ENCODE measurements at places on chromosomes 11 and 22. TPM values are rescaled to one million over a fixed set of nuclear protein-coding genes. Genes with fewer than 3 reads are reported as not detected.

RAB3IL1 gene
- 5.9 TPM for total RNA-seq

KCNJ11 gene
- 1.4 TPM for total RNA-seq

PRCP gene
- 41.3 TPM for total RNA-seq

POU2AF2 gene
- 2.2 TPM for total RNA-seq

OR5A1 gene
- not detected for total RNA-seq

GRK2 gene
- total RNA-seq = 108 TPM

NNMT gene
- total RNA-seq = 13.7 TPM

HBD gene
- total RNA-seq = not detected

GAL gene
- 3.2 TPM for total RNA-seq

- peak; percentile 67 for DNase-seq
- H3K36me3 ChIP-seq = no peaks in the 10 kb centered on the region
- H3K27me3 ChIP-seq = no peaks in the 10 kb centered on the region
Measured at GRCh38 chr22:35638410-35638809, 9.8 kb upstream of the APOL6 start.

DNA sequence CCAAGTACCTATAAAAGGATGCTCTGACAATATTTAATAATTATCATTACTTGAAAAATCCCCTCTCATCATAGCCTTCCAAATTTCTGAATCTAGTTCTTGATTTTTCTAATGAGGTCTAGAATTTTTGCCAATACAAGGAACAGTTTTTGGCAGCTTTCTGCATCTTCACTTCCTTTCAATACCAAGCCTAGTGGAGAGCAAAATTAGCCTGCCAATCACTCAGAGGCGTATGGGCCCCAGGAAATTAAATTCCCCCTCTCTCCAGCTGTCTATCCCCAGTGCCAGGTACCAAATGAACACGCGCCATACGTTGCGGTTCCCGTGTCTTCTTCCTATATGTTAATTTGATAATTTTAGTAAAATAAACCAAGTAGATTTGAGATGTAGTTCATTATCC lies 293.9 kb downstream of the NTM start:
- no peaks in the 10 kb centered on the region for H3K27me3 ChIP-seq
- DNase-seq = no peak

DNA sequence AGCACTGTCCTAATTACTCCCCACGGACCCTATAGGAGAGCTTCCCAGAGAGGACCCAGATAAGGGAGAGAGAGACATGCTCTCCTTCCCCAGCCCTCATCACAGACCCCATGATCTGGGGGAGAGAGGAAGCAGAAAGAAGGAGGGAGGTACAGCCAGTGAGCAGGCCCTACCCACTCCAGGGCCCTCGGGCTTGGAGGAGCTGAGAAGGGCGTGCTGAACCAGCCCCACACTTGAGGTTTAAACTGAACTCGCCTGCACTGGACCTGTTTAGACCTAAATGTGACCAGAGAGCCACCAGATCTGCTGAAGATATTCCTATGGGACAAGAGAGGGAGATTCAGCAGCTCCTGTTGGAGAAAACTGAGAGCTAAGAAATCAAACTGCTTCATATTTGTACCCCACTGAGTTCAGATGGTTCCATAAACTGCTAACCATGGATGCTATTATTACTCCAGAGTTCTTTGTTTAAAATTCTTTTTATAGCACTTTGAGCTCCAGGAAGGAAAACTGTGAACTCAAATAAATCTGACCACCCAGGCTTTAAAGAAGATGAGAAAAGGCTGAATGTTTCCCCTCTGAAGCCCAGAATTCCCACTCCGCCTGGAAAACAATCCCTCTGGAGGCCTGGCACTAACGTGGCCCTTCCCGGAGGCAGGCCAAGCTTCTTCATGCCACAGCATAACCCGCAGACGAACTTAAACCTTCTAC lies 67.2 kb downstream of the EFCAB6 start:
- H3K4me1 ChIP-seq = no peaks in the 10 kb centered on the region
- no peaks in the 10 kb centered on the region for H3K36me3 ChIP-seq
- no peak for DNase-seq
- H3K27ac ChIP-seq = no peak overlapping the region
- H3K4me3 ChIP-seq = no peak overlapping the region

- H3K27me3 ChIP-seq = no peaks in the 10 kb centered on the region
- DNase-seq = no peak
- H3K4me1 ChIP-seq = no peaks in the 10 kb centered on the region
Measured at GRCh38 chr11:5288906-5289550, 12.7 kb downstream of the OR51B4 start.

- H3K27ac ChIP-seq = no peak overlapping the region
- DNase-seq = no peak
- no peaks in the 10 kb centered on the region for H3K27me3 ChIP-seq
- H3K4me1 ChIP-seq = no peaks in the 10 kb centered on the region
- H3K4me3 ChIP-seq = no peak overlapping the region
Measured at GRCh38 chr11:128931668-128932067, 11.0 kb downstream of the TP53AIP1 start.

GRCh38 chr11:61632096-61632495 lies 48.1 kb upstream of the DAGLA start:
- no peak overlapping the region for H3K4me3 ChIP-seq
- no peaks in the 10 kb centered on the region for H3K27me3 ChIP-seq
- H3K4me1 ChIP-seq = no peaks in the 10 kb centered on the region
- H3K36me3 ChIP-seq = no peaks in the 10 kb centered on the region

GRCh38 chr11:43825217-43825816 lies 55.3 kb upstream of the ALKBH3 start:
- no peaks in the 10 kb centered on the region for H3K27me3 ChIP-seq
- H3K4me3 ChIP-seq = no peak overlapping the region
- no peaks in the 10 kb centered on the region for H3K4me1 ChIP-seq
- H3K27ac ChIP-seq = no peak overlapping the region
- DNase-seq = peak; percentile 19

GRCh38 chr11:19025481-19026406 lies 34.8 kb downstream of the MRGPRX2 start:
- no peak overlapping the region for H3K27ac ChIP-seq
- H3K4me3 ChIP-seq = no peak overlapping the region
- H3K36me3 ChIP-seq = no peaks in the 10 kb centered on the region
- no peaks in the 10 kb centered on the region for H3K27me3 ChIP-seq

DNA sequence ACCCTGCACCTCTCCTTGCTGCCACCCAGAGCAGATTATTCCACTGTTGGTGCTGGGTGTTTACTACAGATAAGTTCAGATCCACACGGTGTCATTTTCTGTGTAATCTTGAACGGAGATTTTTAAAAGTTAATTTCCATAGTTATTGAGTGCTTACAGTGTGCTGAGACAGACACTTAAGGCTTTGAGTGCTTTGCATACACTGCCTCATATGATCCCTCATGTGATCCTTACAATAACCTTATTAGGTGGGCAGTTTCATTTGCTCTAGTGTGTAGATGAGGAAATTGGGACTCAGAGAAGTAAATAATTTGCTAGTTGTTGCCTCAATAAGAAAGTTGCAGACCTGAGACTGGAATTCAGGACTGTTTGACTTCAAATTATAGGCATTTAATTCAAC lies 32.3 kb upstream of the ME3 start:
- H3K4me1 ChIP-seq = no peaks in the 10 kb centered on the region
- no peak overlapping the region for H3K27ac ChIP-seq
- no peak for DNase-seq
- H3K4me3 ChIP-seq = no peak overlapping the region
- no peaks in the 10 kb centered on the region for H3K27me3 ChIP-seq
- H3K36me3 ChIP-seq = no peaks in the 10 kb centered on the region

DNA sequence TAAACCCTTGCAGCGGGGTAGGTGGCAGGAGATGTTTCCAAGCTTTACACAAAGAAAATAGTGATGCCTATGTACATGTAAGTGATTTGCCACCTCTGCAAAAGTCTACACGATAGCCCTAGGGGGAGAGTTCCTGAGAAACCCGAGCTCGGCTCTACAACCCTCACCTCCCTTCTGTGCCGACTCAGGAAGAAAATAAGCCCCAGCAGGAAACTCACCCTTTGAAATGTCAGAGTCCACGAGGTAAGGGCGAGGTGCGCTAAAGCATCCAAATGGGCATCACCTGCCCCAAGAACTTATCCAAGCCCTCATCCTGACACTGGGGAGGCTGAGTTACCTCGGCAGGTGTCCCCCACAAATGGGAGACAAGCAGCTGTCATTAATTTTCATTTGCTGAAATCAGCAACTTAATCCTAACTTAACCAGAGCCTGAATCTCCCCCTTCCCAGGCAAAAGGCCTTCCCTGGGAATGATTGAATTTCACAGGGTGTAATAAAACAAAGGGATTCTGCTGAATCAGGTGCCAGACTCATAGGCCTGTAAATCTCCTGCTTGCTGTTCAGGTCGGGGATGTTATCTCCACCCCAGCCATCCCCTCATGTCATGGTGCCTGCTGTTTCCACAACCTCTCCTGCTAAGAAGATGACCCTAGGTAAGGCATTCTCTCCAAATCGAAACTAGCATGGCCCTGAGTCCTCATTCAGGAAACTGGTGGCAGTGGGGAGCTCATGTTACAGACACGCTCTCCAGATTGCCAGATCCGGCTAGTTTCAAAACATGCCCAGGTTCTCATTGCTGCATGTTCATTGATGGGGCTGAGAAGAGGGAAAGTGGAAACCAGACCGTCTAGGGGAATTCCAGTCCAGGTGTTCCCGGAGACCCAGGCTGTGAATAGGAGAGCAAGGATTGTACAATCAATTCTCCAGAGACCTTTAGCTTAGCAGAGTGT lies 105.3 kb upstream of the KIRREL3 start:
- no peak overlapping the region for H3K4me3 ChIP-seq
- H3K36me3 ChIP-seq = no peaks in the 10 kb centered on the region
- no peaks in the 10 kb centered on the region for H3K4me1 ChIP-seq
- no peak for DNase-seq
- no peaks in the 10 kb centered on the region for H3K27me3 ChIP-seq

DNA sequence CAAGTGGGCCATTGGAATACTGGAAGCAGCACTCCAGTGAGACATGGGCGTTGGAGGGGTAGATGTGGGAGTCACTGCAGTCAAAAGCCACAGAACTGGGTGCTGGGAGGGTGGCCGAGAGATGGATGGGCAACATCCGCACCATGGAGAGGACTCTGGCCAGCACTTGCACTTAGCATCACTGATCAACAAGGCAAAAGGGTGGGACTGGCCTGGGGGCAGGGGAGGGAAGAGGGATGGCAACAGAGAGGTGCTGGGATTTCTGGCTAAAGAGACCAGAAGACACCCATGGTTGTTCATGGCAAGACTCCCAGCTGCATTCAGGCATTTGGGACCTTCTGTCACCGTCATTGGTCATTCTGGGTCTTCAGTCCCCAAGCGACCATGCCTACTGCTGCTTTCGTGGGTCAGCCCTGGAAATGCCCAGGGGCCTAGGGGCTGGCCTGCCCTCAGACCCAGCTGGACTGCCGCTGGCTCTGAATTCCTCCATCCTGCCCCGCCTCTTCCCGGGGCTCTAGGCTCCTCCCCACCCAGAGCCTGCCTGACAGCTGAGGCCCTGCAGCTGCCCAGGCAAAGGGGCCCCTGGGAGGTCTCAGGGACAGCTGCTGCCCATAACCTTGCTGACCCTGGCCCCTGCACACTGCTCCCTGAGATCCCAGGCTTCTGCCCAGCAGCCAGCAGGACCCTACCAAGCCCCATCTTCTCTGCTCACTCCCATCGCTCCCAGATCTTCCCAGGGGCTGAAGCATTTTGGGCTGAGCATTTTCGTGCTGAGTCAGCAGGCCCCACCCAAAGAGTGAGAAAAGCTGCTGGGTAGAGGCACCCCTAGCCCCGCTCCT lies 13.0 kb upstream of the CDC42EP2 start:
- H3K27me3 ChIP-seq = no peaks in the 10 kb centered on the region
- H3K36me3 ChIP-seq = no peaks in the 10 kb centered on the region
- H3K4me3 ChIP-seq = no peak overlapping the region
- peak overlapping the region; percentile 5 for H3K27ac ChIP-seq
- H3K4me1 ChIP-seq = peaks cover 5% of the 10 kb centered on the region
- no peak for DNase-seq

DNA sequence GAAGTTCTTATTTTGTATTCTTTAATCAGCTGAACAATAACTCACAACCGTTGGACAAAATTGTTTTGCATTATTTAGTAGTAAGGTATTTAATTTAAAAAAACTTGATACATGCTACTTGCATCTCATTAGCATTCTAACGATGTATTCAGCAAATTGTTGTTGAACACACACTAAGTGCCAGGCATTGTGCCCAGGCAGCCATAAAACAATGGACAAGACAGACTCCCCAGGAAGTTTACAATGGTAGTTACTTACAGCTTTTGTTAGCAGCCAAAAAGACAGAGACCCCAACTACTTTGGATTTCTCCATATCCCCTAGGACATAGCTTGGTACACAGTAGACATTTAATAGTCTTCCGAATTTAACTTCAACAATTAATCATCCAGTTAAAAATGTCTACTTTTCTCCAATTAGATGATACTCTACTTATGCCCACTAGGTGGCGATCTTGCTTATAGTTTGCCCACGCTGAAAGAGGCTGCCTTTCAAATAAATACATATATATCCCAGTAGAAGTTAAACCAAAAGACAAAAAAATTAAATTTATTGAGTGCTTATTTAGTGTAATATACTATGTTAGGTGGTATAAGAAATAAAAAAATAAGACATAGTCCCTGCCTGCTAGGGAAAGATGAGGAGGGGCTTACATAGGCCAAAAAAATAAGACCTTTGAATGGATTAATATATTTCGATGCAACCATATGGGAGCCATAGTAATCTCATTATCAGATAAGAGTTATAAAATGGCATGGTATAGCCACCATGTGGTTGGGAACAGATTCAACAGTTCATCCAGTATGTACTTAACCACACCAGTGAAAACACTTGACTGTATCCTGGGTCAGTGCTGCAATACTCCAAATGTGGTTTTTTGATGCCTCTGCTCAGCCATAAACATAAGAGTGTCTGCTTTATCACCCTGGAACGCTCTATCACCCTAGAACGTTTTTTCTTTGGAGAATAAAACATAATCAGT lies 2.0 kb upstream of the FJX1 start:
- peaks cover 8% of the 10 kb centered on the region for H3K4me1 ChIP-seq
- H3K27me3 ChIP-seq = peaks cover 34% of the 10 kb centered on the region
- no peaks in the 10 kb centered on the region for H3K36me3 ChIP-seq
- no peak overlapping the region for H3K4me3 ChIP-seq
- DNase-seq = no peak

- no peak overlapping the region for H3K4me3 ChIP-seq
- no peak for DNase-seq
- no peaks in the 10 kb centered on the region for H3K36me3 ChIP-seq
- H3K27me3 ChIP-seq = no peaks in the 10 kb centered on the region
- no peaks in the 10 kb centered on the region for H3K4me1 ChIP-seq
Measured at GRCh38 chr11:21464601-21465193, 728.2 kb upstream of the ANO5 start.

- DNase-seq = peak; percentile 41
- peaks cover 5% of the 10 kb centered on the region for H3K27me3 ChIP-seq
- no peaks in the 10 kb centered on the region for H3K4me1 ChIP-seq
- peak overlapping the region; percentile 39 for H3K27ac ChIP-seq
- H3K36me3 ChIP-seq = no peaks in the 10 kb centered on the region
Measured at GRCh38 chr11:75583718-75584658, 21.9 kb downstream of the SERPINH1 start.
